ENCODE measurements at places on chromosomes 7 and 10.

GRCh38 chr10:31004611-31005193, 27.0 kb downstream of the ZNF438 start:
- H3K4me3 ChIP-seq: no peak overlapping the region
- DNase-seq: no peak
- H3K27me3 ChIP-seq: no peaks in the 10 kb centered on the region
- no peaks in the 10 kb centered on the region for H3K36me3 ChIP-seq
- no peak overlapping the region for H3K27ac ChIP-seq
- peaks cover 9% of the 10 kb centered on the region for H3K4me1 ChIP-seq

DNA sequence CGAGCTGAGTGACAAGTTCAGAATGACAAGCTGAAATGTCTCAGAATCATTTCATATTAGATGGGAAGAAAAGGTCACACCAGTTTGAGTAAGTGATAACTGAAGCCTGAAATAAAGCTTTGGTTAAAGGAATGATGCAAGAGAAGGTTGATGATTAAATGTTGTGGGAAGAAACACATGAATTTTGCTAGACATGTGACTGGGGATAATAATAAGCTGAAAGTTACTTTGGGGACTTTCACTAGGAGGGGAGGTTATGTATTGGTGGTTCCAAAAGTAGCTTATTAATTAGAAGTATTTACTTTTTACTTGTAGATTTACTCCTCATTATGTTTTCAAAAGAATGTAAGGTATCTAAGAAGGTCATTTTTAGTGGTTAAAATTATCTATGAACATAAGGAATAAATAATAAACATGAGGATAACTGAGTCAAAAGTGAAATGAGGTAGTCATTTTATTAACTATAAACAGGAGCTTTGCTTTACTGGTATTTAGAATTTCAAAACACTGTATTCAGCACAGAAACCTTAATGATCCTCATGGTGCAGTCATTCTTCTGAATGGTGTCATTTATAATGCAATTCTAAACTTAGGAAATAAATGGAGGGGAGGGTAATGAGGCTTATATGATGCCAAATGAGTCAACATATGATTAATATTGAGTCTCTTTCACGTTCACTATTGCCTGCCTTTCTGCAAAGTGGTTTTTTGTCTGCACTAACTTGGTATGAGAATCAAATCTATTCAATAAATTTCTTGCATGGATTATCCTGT, 63.7 kb downstream of the PRKG1 start:
- H3K4me3 ChIP-seq: no peak overlapping the region
- no peak overlapping the region for H3K27ac ChIP-seq
- DNase-seq: no peak
- H3K36me3 ChIP-seq: no peaks in the 10 kb centered on the region
- no peaks in the 10 kb centered on the region for H3K27me3 ChIP-seq

DNA sequence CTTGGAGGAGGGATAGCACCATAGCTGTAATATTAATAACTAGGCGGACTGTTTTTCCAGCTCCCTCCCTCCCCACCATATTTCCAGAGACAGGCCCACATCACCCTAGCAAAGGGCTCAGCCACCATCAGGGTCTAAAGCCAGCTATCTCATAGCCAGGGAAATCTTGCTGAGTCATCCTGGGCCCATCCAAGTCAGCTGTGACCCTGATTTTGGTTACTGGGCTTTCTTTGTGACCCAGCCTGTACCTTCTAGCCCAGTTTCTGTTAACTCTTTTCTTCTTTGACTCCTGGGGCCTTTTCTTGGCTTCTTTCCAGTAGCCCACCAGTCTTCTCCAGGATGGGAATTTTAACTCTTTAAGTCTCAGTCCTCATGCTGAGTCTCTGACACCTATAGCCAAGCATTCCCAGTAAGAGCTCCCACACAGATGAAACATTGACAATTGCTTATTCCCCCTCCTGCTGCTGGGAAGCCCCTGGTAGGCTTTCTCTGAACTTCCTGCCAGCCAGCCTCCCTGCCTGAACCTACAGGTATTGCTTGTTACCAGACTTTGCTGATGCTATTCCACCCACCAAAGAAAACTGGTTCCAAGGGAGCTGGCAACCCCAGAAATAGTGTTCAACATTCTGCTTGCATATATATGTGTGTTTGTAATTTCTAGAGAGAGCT, 34.8 kb upstream of the ADO start:
- H3K27me3 ChIP-seq: no peaks in the 10 kb centered on the region
- no peak overlapping the region for H3K27ac ChIP-seq
- no peak for DNase-seq
- H3K4me1 ChIP-seq: no peaks in the 10 kb centered on the region

DNA sequence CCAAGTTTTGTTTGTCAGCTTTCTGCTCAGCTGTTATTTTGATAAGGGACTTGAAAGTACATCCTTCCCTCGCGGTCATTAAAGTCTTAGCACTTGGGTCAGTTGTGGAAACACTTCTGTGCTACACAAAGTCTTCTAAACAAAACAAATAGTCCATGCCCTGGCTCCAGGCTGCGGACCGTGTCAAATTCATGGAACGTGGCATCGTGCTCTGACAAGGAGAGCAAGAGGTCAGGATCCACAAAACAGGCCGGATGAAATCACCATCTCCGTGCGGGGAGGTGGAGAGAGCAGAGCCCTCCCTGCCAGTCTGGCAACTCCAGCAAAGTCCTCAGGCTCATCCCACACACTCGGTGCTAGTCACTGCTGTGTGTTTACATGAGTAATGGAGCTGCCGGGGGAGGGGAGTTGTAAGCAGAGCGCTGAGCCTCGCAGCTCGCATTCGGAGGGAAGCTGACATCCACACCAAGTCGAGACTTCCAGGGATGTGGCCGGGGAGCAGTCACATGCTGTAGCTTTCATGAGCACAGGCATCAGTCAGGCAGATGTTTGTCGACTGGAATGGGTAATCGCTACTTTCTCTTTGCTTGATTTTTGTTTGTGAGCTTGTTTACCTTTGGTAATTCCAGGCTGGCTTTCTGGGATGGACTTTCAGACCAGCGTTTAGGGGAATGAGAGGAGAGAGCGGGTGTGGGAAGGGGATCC, 147.6 kb downstream of the ARID5B start:
- H3K4me1 ChIP-seq: peaks cover 13% of the 10 kb centered on the region
- peak overlapping the region; percentile 21 for H3K27ac ChIP-seq
- H3K27me3 ChIP-seq: no peaks in the 10 kb centered on the region
- DNase-seq: peak; percentile 78

GRCh38 chr7:73517241-73517995, 4.7 kb downstream of the BAZ1B start:
- no peak overlapping the region for H3K4me3 ChIP-seq
- DNase-seq: no peak
- H3K36me3 ChIP-seq: peaks cover 3% of the 10 kb centered on the region
- peaks cover 36% of the 10 kb centered on the region for H3K4me1 ChIP-seq
- no peak overlapping the region for H3K27ac ChIP-seq

DNA sequence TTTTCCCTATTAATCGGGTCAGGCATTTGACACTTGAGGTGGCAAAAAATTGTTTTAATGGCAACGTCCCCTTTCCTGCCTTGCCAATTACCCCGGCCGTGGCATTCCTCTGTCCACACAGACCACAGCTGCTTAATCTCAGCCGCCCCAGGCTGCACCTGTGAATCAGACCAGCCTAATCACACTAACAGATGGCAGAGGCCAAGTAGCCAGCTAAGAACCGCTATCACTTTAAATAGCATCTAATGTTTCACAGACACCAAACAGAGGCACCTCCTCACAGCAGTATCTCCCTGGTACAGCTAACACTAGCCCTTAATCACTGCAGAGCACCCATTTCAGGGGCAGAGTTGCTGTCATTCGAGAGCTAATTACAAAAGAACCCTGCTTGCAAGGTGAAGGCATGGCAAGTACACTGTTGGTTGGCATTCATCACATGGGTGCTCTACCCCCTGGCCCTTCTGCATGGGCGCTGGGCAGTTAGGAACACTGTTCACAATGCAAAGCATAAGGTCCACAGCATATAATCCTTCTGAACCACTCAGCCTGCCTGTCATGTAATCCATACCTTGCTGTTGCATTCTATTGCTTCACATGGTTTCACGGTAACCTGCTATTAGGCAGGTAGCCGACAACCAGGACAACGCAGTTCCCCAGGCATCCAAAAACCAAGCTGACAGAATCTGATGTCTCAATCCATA, 38.8 kb downstream of the FGFR2 start:
- no peak for DNase-seq
- no peak overlapping the region for H3K4me3 ChIP-seq
- H3K27ac ChIP-seq: peak overlapping the region; percentile 5
- H3K4me1 ChIP-seq: peaks cover 14% of the 10 kb centered on the region
- no peaks in the 10 kb centered on the region for H3K27me3 ChIP-seq
- H3K36me3 ChIP-seq: no peaks in the 10 kb centered on the region

DNA sequence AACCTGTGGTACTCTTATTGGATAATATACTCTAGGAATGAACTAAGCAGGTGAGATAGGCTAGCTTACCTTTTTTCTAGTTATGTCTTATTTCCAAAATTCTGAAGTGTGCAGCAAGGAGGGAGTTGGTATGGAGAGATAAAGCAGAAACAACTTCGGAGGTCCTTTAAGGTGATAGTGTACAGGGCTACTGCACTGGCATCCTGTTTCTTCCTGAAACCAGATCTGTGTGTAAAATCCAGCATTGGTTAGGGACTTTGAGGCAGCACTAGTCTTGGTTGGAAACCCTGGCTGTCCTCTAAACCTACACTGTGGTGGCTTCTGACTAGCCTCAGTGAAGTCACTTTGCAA, 66.9 kb upstream of the STRIP2 start:
- H3K27ac ChIP-seq: peak overlapping the region; percentile 62
- H3K27me3 ChIP-seq: no peaks in the 10 kb centered on the region
- peaks cover 16% of the 10 kb centered on the region for H3K4me1 ChIP-seq
- H3K36me3 ChIP-seq: no peaks in the 10 kb centered on the region
- DNase-seq: no peak
- H3K4me3 ChIP-seq: no peak overlapping the region

GRCh38 chr7:101555269-101555920, 73.7 kb downstream of the MYL10 start:
- no peak overlapping the region for H3K4me3 ChIP-seq
- no peaks in the 10 kb centered on the region for H3K27me3 ChIP-seq
- no peak overlapping the region for H3K27ac ChIP-seq
- no peaks in the 10 kb centered on the region for H3K36me3 ChIP-seq

DNA sequence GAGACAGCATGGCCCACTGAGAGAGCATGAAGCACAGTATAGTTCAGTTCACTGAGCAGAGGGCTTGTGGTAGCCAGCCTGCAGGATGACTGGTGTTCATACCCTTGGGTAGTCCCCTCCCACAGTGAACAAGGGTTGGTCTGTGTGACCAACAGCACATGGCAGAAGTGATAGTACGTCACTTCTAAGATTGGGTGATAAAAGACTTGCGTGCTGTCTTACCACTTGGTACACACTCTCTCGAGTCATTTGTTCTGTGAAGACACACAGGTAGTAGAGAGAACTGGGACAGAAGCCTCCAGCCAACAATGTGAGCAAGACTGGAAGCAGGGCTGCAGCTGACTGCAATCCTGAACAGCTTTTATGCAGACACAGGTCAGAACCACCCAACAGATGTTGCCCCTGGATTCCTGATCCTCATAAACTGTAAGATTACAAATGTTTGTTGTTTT, 14.6 kb downstream of the EPC1 start:
- no peaks in the 10 kb centered on the region for H3K27me3 ChIP-seq
- H3K4me1 ChIP-seq: peaks cover 93% of the 10 kb centered on the region
- peak overlapping the region; percentile 34 for H3K27ac ChIP-seq
- DNase-seq: peak; percentile 38
- H3K36me3 ChIP-seq: no peaks in the 10 kb centered on the region
- no peak overlapping the region for H3K4me3 ChIP-seq

DNA sequence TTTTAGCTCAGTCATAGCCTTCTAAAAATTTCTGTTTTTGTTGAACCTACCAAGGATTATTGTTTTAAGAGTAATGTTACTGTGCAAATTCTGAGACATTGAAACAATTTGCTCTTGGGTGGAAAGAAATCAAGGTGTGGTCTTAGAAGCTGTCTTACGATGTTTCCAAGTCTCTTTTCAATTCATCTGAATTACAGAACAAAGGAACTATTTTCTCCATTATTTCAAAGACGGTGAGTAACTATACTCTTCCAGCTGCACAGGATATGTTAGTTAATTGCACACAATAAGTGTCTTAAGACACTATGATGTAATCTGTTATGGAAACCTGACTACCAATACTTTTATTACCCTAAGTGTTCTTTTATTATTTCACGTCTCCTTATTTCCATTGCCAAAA, 106.8 kb upstream of the POM121L12 start:
- H3K36me3 ChIP-seq: no peaks in the 10 kb centered on the region
- H3K4me1 ChIP-seq: no peaks in the 10 kb centered on the region
- H3K4me3 ChIP-seq: no peak overlapping the region
- no peak for DNase-seq
- H3K27me3 ChIP-seq: no peaks in the 10 kb centered on the region

DNA sequence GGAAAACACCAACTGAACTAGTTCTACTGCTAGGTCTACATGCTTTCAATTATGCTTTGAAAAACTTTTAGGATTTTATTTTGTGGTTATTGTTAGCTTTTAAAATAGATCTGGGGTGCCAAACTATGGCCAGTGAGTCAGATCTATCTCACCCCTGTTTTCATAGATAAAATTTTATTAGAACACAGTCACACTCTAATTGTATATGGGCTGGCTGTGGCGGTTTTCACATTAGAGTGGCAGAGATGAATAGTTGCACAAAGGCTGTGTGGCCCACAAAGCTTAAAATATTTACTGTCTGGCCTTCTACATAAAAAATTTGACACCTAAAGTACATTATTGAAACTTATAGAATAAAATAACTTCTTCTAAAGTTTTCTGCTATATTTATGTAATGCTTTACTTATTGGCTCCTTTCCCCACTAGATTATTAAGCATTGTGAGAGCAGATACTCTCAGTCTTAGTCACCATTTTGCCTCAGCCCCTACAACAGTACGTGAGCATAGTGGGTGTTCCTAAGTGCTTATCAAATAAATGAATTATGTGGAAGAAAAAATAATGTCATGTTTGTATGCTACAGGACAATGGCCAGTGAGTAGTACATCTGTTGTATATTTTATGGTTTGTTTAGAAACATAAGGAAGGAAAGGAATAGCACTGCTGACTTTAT, 5.4 kb upstream of the SUV39H2 start:
- H3K4me1 ChIP-seq: peaks cover 22% of the 10 kb centered on the region
- DNase-seq: no peak
- peaks cover 2% of the 10 kb centered on the region for H3K36me3 ChIP-seq
- no peak overlapping the region for H3K4me3 ChIP-seq
- H3K27me3 ChIP-seq: no peaks in the 10 kb centered on the region

- no peak for DNase-seq
- no peaks in the 10 kb centered on the region for H3K4me1 ChIP-seq
- H3K36me3 ChIP-seq: no peaks in the 10 kb centered on the region
- no peaks in the 10 kb centered on the region for H3K27me3 ChIP-seq
- H3K27ac ChIP-seq: no peak overlapping the region
These were observed 213.6 kb upstream of the INHBA start for GRCh38 chr7:41916450-41916927.

GRCh38 chr7:158308001-158308400, 279.6 kb downstream of the PTPRN2 start:
- H3K4me3 ChIP-seq: no peak overlapping the region
- no peaks in the 10 kb centered on the region for H3K36me3 ChIP-seq
- DNase-seq: no peak
- H3K27me3 ChIP-seq: no peaks in the 10 kb centered on the region
- no peaks in the 10 kb centered on the region for H3K4me1 ChIP-seq

All from body of pancreas (tissue), 4 donors.